Activated gamma-delta T cell (primary cell): ENCODE measurements at places on chromosomes 3 and 15.

GRCh38 chr3:27907929-27908328 lies 185.8 kb upstream of the EOMES start:
- DNase-seq, result no peak

DNA sequence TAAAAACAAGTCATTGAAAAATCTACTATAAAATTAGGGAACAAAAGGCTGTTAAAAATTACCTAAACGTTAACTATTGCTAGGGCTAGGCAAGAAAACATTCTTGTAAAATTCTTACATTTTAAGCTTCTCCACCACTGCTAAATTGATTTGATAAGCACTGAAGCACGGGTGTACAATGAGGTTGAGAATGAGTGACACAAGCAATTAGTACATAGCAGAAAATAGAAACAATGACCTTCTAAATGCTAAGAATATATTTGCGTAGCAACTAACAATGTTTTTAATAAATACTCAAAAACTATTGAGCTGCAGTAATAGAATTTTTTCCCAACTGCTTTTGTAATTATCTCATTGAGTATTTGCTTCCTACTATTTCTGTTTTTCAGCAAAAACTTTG lies 4.7 kb downstream of the SGO1 start:
- no peak for DNase-seq

GRCh38 chr3:165759041-165759440 lies 78.2 kb downstream of the BCHE start:
- DNase-seq, result no peak

DNA sequence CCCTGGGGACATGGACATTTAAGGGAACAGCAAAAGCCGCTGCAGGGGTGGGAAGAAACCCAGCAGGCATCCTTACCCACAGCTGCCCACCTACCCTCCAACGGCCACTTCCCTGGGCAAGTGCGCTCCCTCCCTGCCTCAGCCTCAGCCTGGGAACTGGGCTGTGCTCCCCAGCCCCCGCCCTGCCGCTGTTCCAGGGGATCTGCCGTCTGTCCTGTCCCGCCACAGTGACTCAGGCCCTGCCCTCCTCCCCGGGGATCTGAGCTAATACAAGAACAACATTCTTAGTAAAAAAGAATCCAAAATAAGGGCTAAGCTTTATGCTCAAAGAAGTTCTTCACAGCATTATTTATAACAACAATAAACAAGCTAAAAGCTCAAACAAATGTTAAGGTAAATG lies 7.4 kb upstream of the IQSEC1 start:
- no peak for DNase-seq

- no peak for DNase-seq
Measured at GRCh38 chr15:45136378-45136764, 6.6 kb downstream of the DUOX1 start.
